ENCODE measurements at places on chromosomes 3 and 15.

GRCh38 chr3:175716446-175716845 lies 857.3 kb downstream of the NAALADL2 start:
- DNase-seq, result no peak

- no peak for DNase-seq
Measured at GRCh38 chr15:68315495-68316031, 38.0 kb downstream of the FEM1B start.

DNA sequence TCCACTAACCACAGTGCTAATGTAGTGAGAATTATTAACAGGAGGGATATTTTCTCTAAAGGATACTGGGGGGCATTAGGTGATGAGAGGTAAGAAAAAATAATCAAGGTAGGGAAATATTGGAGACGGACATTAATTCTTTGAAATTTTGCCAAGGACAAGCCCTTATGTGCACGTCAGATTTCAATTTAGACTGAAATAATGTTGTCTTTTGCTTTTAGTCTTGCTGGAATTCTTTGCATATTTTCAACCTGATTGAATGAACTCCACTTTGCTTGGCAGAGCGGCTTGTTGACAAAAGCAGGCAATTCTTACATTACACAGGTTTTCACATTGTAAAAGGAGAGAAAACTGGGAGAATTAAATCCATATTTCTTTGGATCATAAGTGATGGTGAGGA lies 25.0 kb upstream of the C3orf52 start:
- DNase-seq, result no peak

DNA sequence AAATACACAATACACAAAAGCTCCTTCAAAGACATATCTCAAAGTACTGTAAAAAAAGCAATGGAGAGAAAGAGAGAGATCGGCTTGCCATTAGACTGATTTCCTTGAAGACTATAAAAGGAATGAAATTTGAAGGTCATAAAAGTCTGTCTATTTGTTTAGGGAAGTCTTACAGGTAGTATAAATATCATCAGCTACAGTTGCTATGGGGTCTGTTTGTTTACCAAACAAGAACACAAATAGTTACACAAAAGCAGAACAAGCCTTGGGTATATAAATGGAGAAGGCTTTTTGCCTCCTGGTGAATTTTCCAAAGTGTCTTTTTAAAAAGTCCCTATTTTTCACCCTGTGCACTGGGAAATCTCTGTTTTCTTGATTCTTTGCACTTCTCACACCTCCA lies 552.3 kb downstream of the FOXP1 start:
- DNase-seq, result no peak

- DNase-seq, result no peak
Measured at GRCh38 chr3:149881879-149882278, 68.9 kb downstream of the RNF13 start.

GRCh38 chr3:177378168-177378567 lies 180.9 kb upstream of the TBL1XR1 start:
- no peak for DNase-seq

DNA sequence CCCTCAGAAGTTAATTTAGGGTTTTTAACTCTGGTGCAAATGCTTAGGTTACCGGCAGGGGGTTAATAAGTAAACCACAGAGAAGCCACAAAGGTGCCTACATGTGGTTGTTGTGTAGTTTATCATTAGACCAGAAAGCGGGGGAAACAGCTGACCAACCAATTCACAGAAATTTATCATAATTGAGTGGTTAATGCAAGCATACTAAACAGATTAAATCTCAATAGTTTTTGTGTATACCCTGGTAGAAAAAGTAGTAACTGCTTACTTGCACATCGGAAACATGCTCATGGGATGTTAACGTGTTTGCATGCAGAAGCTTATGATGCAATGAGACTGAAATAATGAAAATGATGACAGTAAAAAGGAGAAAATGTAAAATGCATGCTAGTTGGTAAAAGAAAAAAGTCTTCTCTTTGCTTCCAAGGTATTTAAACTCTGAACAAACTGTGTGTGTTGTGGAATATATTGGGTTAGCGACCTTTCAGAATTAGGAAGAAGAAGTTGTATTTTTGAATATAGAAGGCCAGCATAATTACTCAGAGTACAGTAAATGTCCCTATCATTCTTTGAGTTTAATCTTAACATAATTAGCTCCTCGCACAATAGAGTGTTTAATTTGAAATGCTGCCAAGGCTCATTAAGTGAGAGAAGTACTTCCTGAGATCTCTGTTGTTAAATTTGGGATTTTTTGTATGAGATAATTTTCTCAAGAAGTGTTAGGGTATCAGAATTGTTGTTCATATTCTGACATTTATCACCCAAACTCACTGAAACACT lies 316.2 kb downstream of the PTPRG start:
- no peak for DNase-seq

GRCh38 chr3:135622656-135623055 lies 342.9 kb upstream of the PPP2R3A start:
- DNase-seq, result no peak

DNA sequence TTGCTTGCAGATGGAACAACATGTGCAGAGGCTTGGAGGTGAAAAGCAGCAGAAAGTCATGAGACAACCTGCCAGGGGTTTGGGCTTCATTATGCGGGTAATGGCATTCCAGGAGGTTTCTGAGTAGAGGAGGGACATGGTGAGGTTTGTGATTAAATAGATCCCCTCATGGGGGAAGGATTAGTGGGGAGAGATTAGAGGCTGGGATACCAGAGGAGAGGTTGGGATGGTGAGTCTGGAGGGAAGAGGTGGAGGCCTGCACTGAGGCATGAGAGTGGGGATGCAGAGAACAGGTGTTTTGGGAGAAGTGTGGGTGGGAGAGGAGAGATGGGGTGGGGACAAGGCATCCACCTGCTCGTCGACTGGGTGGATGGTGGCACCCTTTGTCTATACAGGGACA lies 6.8 kb upstream of the IQSEC1 start:
- DNase-seq, result no peak

- DNase-seq, result no peak
Measured at GRCh38 chr15:94077938-94078337, 153.4 kb upstream of the MCTP2 start.

DNA sequence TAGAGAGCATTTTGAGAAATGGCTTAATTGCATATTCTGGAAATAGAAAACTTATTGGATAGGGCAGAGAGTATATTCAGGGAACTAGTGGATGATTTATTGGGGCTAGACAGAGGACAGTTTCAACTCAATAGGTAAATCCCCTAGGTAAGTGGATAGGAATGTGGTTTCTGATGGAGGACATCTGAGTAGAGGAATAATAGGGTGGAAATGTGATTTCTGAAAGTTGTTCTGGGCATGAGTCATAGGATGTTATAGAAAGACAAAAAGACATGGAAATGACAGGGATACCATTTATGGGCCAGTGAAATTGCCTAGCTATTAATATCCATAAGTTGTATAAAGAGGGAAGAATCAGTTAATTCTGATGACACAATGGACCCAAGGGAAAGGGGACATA lies 563.3 kb upstream of the GOLIM4 start:
- DNase-seq, result no peak

- no peak for DNase-seq
Measured at GRCh38 chr3:129562803-129563202, 19.8 kb downstream of the H1-8 start.

DNA sequence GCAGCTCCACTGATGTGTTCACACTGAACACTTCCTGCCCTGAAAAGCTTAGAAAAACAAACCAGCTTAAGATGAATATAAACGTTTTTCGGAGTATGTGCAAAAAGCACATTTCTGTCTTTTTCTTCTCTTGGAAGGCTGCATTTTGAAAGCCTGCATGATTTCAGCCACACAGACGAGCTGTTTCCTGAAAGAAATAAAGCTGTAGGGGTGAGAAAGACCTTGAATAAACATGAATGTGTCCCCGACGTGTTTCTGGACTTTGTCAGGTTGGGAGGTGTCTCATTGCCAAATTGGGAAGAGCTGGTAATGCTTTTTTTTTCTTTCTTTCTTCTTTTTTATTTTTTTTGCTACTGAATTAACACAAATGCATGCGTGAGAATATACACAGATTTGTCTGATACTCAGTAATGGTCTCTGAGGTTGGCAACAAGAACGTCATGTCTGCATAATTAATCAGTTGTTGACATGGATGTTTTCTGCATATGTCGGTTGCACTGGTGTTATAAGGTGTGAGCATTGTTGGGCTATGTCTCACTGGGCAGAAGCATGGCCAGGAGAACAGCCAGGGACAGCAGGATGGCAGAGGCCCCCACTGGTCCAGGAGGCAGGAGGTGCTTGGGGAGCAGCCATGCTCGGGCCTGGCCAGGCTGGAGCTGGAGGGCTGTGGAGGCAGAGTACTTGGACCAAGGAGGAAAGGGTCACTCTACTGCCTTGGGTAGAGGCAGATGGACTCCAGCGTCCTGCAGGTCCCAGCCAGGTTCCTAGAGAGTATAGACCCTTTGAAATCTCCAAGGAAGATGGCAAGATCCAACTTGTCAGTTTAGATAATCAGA lies 39.0 kb downstream of the ADAMTSL3 start:
- no peak for DNase-seq

GRCh38 chr3:51637941-51638471 lies 33.0 kb upstream of the TEX264 start:
- no peak for DNase-seq

GRCh38 chr15:88911766-88912118 lies 1.4 kb downstream of the MFGE8 start:
- DNase-seq, result no peak

DNA sequence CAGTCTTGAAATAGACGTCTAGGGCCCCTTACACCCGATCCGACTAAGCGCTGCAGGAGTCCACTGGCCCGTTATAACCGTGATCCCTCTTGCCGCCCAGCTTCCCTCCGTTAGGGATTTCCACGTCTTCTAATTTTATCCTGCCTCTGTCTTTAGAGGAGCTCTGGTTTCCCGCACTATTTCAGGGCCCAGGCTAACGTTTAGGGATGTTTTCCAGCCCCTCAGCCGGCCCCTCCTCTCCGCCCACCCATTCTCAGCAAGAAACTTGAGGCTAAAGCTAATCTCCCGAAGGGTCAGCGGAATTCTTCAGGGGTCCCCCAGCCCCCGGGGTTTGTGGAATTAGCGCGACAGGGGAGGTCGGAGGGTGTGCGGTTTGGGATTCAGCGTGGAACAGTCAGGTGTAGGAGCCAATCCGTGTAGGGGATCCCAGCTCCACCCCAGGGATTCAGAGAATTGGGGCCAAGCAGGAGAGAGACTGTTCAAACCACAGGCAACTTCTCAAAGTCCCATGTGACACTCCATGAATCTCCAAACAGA lies 1.6 kb downstream of the PTX3 start:
- no peak for DNase-seq

- no peak for DNase-seq
Measured at GRCh38 chr3:187743195-187744141, 1.8 kb downstream of the BCL6 start.

DNA sequence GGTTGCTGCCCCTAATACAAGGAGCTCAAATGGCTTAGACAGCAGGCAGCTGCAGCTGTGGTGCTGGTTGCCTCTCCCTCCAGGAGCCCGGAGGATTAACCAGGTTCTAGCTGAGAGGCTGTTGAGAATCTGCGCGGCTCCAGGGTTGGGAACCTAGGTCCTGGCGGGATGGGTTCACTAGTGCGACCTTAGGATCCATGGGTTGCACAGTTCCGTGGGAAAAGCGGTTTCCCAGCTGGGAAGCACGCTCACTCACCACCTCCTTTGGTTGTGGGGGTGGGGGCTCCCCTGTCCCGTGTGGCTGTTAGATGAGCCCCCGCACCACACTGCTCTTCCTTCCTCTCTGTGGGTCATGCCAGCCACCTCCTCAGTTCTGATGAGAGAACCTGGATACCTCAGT lies 375.1 kb upstream of the ARRDC4 start:
- DNase-seq, result no peak

DNA sequence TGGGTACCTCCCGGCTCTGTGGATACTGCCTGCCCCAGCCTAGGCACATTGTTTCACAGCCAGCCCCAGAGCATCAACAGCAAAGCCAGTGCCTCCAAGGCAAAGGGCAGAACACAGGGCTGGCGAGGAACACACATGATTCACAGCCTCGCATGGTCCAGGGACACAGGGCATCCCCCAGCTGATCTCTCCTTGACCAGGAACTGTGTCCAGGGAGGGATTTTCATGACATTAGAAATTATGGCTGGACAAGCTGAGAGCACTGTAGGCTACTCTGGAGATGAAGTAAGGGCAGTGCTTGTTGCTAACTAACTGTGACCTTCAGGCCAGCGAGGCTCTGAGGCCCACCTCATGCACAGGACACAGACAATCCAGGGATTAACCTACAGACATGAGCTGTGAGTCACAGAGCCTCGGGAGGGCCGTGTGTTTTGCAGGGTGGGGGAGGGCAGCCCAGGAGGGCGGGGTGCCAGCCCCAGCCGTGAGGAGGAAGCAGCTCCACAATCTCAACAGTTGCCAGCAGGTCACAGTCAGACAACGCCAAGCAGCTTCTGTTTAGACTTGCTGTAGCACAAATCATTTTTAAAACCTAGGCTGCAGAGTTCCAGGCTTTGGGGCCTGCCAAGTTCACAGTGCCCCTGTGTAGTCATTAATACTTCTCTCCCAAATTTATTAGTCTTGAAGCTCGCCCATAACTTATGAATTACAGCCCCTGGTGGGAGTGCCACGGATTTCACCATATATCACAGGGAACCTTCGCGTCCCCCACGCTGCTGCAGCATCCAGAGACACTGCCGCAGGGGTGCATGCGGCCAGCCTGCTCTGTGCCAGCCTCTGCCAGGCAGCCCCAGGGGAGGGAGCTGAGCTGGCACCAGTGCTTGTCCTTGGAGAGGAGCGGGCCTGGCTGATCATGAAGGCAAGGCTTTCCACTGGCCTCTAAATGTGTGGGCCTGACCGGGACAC lies 114.7 kb downstream of the ETFA start:
- no peak for DNase-seq

DNA sequence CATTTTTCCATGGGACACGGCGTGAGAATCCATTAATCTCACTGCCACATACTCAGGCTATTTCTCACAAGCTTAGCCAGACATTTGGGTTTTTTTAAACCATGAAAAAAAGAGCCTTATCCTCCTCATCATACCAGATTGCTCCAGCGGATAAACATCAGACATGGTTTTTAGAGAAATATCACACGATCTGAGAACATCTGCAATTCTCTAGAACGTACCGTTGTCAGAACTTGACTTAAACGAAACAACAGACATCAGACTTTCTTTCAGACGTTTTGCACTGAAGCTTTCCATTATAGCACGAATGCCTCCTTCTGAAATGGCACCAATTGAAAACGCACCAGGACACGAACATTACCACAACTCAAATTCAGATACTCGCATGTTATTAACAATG lies 744.2 kb upstream of the CFAP20DC start:
- no peak for DNase-seq

DNA sequence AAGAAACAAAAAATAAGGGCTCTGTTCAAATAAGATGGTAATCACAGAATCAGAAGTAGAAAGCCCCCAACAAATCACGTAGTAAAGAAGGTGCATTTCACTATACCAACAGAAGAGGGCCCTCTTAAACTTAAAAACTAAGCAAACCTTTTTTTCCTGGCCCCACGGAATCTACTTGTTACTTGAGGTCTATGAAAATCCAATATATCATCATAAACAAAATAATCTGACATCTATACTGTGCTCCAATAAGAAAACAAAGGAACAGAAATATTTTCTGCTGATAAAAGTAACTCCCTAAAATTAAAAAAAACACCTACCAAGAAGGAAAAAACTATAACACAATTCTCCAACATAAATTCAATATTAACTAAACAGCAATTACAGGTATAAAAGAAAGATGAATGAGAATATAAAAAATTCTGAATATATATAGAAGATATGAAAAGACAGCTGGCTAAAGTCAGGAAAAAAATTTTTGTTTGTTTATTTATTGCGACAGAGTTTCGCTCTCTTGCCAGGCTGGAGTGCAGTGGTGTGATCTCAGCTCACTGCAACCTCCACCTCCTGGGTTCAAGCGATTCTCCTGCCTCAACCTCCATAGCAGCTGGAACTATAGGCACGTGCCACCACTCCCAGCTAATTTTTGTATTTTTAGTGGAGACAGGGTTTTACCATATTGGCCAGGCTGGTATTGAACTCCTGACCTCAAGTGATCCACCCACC lies 81.8 kb downstream of the CLASP2 start:
- no peak for DNase-seq

All from stimulated activated CD8-positive, alpha-beta memory T cell treated with anti-CD3 and anti-CD28 coated beads, Interleukin-7, amount 100 ng/mL, for 1 hour (primary cell).